ENCODE measurements at places on chromosomes 16 and 17.

GRCh38 chr17:79077587-79077986 is 3.0 kb downstream of the ENGASE start:
- H3K27me3 ChIP-seq: no peaks in the 10 kb centered on the region
- H3K36me3 ChIP-seq: peaks cover 40% of the 10 kb centered on the region
- H3K4me3 ChIP-seq: no peak overlapping the region
- peaks cover 18% of the 10 kb centered on the region for H3K4me1 ChIP-seq
- H3K27ac ChIP-seq: no peak overlapping the region
- no peak for DNase-seq

GRCh38 chr17:62787366-62787765 is 20.7 kb downstream of the MARCHF10 start:
- no peaks in the 10 kb centered on the region for H3K4me1 ChIP-seq
- peaks cover 5% of the 10 kb centered on the region for H3K27me3 ChIP-seq
- DNase-seq: no peak
- no peak overlapping the region for H3K4me3 ChIP-seq
- no peaks in the 10 kb centered on the region for H3K36me3 ChIP-seq
- H3K27ac ChIP-seq: no peak overlapping the region

DNA sequence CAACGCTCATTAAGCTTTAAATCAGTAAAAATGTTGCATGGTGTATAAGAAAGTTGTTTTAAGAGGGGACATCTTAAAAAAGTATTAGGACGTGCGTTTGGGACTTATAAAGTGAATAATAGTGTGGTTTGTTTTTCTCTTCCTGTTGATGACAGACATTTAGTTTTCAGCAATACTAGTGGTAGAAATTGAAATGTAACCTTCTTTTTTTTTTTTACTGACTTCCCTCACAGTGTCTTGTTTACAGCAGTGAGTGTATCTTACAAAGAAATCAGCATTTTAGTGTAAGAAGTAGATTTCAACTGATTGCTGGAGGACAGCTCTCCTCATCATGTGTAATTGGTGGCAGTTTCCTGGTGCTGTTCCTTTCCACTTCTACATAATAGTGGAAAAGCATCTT is 39.6 kb downstream of the CYLD start:
- no peaks in the 10 kb centered on the region for H3K27me3 ChIP-seq
- no peak overlapping the region for H3K4me3 ChIP-seq
- no peak overlapping the region for H3K27ac ChIP-seq
- H3K36me3 ChIP-seq: peaks cover 82% of the 10 kb centered on the region

- no peaks in the 10 kb centered on the region for H3K36me3 ChIP-seq
- H3K4me1 ChIP-seq: no peaks in the 10 kb centered on the region
- no peak overlapping the region for H3K27ac ChIP-seq
- H3K4me3 ChIP-seq: no peak overlapping the region
These were observed 18.9 kb upstream of the CACNA1H start for GRCh38 chr16:1133810-1134520.

DNA sequence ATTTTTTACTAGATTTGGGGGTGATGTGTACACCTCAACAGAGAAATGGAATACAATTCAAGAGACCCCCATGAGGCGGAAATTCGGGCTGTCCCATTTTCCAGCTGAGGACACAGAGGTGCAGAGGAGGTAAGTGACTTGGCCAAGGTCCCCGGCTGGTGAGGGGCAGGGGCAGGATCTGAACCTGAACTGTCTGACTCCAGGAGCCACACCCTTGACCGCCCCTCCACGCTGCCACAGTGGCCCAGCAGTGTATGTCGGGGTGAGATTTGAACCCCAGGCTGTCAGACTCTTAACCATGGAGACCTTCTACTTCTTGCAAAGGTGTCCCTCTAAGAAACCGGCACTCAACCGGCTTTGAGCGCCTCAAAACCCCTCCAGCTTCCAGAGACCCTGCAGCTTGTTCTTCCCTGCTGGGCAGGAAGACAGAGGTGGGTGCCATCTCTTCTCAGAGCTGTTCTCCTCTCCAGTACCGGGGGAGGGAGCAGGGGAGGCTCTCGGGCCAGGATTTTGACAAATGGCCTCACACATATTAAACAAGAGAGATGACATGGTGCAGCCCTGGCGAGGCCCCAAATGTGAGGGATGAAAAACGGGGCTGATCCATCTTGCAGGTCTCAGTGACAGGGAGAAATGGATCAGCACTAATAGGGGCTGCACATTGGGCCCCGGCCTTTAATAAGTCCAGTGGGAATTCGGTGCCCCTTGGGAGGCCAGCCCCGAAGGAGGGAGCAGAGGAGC is 222.3 kb downstream of the GSG1L start:
- no peaks in the 10 kb centered on the region for H3K4me1 ChIP-seq
- no peak for DNase-seq
- no peak overlapping the region for H3K27ac ChIP-seq
- H3K36me3 ChIP-seq: no peaks in the 10 kb centered on the region

- H3K27ac ChIP-seq: no peak overlapping the region
- H3K36me3 ChIP-seq: no peaks in the 10 kb centered on the region
- DNase-seq: peak; percentile 49
- peaks cover 5% of the 10 kb centered on the region for H3K27me3 ChIP-seq
- H3K4me1 ChIP-seq: peaks cover 12% of the 10 kb centered on the region
These were observed 3.9 kb downstream of the GLIS2 start for GRCh38 chr16:4319454-4320421.

GRCh38 chr17:74239172-74239571 is 25.8 kb downstream of the TTYH2 start:
- DNase-seq: no peak
- H3K27me3 ChIP-seq: no peaks in the 10 kb centered on the region
- no peak overlapping the region for H3K4me3 ChIP-seq
- peaks cover 9% of the 10 kb centered on the region for H3K4me1 ChIP-seq

DNA sequence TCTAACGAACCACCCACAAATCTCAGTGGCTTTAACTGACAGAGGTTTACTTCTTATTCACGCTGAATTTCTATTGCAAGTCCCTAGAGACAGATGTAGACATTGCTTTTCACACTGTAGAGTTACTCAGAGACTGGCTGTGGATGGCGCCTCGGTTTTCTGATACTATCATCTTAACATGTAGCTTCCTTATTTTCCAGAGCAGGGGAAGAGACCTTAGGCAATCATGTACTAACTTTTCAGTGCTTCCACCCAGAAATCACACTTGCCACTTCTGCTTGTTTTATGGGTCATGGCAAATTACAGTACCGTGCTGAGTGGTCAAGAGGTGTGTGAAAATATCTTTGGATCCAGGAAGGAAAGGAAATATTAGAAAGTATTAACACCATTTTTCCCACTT is 65.4 kb downstream of the MAF start:
- no peak for DNase-seq
- no peaks in the 10 kb centered on the region for H3K4me1 ChIP-seq
- H3K4me3 ChIP-seq: no peak overlapping the region
- no peaks in the 10 kb centered on the region for H3K36me3 ChIP-seq
- H3K27me3 ChIP-seq: no peaks in the 10 kb centered on the region

GRCh38 chr17:10051112-10051511 is 146.0 kb upstream of the RCVRN start:
- H3K36me3 ChIP-seq: no peaks in the 10 kb centered on the region
- no peaks in the 10 kb centered on the region for H3K27me3 ChIP-seq
- H3K27ac ChIP-seq: peak overlapping the region; percentile 78
- H3K4me3 ChIP-seq: peak overlapping the region; percentile 68
- peaks cover 56% of the 10 kb centered on the region for H3K4me1 ChIP-seq

DNA sequence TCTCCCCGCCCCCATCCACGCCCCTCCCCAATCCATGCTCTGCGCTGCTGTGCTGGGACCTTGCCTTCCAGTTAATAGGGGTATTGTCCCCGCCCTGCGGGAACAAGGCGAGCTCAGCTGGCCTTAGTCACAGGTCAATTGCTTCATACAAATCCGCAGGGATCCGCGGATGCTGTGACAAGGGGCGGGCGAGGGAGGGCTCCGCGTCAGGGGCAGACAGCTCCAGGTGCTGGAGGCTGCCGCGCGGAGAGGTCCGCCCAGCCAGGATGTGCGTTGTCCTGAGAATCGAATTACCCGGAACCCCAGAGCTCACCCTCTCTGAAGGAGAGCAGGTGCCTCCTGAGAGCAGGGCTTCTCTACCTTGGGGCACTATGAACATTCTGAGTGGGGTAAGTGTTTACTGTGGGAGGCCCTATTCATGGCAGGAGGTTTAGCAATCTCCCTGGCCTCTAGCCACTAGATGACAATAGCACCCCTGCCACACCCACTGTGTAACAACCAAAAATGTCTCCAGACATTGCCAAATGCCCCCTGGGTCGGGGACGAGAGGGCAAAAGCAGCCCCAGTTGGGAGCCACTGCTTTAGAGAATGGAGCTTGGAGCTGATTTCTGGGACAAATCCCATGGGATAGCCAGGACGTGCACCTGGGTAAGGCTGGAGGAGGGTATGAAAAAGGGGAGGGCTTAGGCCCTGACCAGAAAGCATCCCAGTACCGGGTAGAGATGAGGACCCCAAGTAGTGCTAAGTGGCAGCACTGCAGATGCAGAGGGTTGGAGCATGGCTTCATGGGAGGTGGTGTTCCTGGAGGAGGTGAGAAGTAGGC is 138.2 kb downstream of the CYLD start:
- H3K27me3 ChIP-seq: peaks cover 41% of the 10 kb centered on the region
- H3K4me1 ChIP-seq: no peaks in the 10 kb centered on the region
- no peak overlapping the region for H3K27ac ChIP-seq
- no peaks in the 10 kb centered on the region for H3K36me3 ChIP-seq

Measured in activated B cell treated with CpG ODN at 0.5 μM for 24 hours (primary cell).